Left forelimb (tissue), 1 donor: ENCODE measurements at places on chromosomes 6 and 20.

DNA sequence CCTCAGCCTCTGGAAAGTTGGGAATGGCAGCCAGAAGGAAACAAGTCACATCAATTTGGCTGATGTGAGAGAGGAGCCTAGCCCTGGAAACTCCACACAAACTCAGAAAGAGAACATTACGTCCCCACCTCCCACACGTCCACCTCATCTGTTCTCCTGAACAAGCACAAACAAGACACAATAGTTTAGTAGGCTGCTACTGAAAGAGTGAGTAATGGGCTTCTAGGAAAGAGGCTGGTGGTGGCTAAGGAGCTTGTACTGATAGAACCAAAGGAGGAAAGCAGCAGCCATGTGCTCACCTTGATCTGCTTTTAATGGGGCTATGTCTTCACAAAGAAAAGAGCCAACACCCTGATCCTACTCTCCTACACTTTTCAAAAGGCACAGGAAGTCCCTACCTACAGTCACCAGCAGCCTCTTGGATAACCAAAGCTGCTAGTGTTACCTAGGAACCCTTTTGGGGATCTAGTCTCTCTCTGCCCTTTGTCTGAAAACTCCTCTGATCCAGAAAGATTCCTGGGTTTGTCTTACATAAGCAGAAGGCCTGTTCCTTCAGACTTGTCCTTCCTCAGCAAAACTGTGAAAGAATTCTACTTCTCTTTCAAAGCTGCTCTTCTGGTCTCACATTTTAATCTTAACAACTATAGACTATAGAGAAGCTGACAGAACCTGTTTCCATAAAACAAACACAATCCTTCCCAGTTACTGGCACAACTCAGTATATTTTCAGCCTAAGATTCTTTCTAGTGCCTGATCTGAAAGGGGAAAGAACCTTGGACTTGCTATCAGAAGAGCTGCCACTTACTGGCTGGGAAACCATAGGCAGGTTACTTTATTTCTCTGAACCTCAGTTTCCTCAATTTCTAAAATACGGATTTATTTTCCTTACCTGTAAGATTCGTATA is 3.1 kb downstream of the PLAGL2 start:
- no peak for DNase-seq

DNA sequence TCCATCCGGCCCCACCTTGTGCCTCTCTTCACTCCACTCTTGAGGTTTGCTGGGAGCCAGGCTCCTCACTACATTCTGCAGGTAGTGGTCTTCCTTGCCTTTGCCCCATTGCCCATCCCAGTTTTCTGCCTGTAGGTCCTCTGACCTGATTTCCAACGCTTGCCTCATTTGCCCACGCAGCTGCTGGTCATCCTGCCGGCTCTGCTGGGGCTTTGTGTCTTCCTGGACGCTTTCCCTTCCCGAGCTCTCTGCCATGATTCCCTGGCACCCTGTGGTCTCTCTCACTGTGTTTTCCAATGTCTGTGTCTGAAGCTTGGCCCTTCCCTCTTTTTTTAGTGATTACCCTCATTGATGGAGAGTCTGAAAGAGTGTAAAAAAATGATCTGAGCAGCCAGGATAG is 451.6 kb downstream of the UTRN start:
- no peak for DNase-seq

GRCh38 chr6:111620169-111620568 is 14.5 kb upstream of the TRAF3IP2 start:
- DNase-seq, result no peak

GRCh38 chr6:169963581-169964297 is 212.3 kb downstream of the ERMARD start:
- no peak for DNase-seq

GRCh38 chr6:148342350-148343046 is at the start of gene SASH1:
Gene SASH1 (plus strand): TSS chr6:148342838. CDS start chr6:148343068, 230 bp downstream.
- DNase-seq, result peak; percentile 83

DNA sequence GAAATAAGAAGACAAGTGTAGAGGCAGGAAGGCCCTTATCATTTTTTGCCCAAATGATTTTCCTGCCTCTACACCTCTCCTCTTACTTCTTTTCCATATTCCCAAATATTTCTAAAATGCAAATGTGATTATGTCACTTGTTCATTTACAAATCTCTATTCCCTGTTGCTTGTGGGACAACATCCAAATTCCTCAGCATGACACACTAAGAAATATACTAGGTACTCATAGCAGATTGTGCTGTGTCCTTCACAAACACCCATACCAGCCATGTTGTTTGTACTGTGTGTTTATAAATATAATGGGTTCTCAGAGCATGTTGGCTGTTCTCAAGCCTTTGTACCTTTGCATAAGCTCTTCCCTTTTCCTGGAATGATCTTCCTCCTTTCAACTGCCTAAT is 17.7 kb upstream of the FYN start:
- DNase-seq, result no peak

- DNase-seq, result no peak
Observed at GRCh38 chr6:14110001-14110818, 7.4 kb upstream of the CD83 start.

DNA sequence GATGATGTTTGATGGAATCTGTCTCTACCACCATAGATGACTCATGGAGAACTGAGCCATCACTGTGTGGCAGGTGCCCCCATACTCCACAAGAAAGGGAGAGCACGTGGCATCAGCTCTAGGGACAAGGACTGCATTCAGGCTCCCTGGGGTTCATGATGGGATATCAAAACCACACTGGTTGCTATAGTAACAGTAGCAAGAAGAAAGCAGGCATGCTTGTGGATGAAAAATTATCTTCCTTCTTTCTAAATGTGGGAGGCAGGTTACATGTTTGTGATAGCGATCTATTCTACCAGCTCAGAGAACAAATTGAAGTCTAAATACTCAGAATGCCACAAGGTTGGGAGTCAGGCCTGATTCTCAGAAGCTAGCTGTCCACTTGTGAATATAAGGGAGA is 224.2 kb downstream of the ARHGAP18 start:
- no peak for DNase-seq

GRCh38 chr6:96789871-96790270 is 47.4 kb downstream of the GPR63 start:
- no peak for DNase-seq

- no peak for DNase-seq
Observed at GRCh38 chr6:40476673-40477072, 110.5 kb downstream of the LRFN2 start.

- no peak for DNase-seq
Observed at GRCh38 chr6:135319819-135320218, 138.7 kb downstream of the MYB start.

DNA sequence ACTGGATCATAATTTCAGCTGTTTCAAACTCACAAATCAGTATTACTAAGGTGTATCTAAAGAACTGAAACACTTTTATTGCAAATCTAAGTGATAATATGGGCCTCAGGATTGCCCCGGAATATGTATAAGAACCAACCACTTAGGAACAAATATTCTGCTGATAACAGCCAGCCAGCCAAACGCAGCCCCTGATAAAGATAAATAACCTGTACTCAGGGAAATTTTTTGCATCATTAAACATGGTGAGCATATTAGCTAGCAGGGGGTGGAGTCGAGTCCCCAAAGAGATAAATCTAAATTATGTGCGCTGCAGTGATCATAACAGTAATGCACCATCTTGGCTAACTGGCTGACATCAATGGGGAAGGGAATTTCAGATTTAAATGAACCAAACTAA is 410.2 kb upstream of the MAP3K7 start:
- no peak for DNase-seq

DNA sequence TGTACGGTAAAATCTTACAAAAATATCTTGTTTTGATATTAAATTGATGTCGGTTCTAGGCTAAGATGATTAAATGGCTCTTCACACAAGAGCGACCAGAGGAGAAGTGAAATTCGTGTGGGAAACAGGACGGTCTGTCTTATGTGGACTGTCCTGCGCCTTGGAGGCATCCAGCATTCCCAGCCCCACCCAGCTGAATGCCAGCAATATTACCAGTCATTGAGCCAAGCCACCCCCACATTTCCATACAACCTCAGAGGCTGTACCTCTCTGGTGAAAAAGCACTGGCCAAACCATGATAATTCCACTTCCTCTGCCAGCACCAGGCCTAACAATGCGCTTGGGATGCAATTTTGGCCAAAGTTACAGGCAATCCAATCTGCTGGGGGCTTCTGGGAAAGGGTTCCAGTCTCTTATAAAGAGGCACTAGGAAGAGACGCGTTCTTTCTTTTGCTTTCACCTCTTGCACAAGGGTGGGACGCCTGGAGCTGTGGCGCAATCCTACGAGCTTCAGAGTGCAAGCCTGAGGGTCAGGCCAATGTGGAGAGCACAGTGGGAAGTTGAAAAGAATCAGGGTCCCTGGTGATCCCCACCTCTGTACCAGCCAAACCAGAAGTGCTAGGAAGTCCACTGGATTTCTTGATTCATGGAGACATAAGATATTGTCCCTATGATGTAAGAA is 213.1 kb downstream of the PREX1 start:
- DNase-seq, result no peak

DNA sequence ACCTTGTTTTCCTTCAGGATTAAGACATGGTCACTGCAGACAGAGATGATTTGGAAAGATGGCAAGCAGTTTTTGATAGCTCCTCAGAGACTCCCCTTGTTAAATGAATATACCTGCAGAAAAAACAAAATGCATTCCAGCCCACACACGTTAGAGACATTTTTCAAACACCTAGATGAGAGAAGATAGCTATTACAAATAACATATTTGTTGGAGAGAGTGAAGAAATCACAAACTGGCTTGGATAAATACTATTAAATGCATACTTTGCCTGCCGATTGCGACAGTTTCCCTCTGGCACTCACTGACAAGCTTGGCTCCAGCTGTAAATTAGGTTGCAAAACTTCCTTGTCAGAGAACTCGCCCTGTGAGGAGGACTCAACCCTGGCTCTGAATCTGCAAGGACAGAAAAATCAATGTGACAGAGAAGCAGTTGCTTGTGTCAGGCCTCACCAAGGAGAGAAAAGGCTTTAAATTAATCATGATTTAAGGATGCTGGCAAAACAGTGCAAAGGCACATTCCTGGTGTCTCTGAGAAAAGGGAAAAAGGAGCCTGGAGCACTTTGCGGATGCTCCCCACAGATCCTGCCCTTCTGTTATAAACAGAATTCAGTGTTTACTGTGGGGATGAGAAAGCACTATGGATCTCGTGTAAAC is 423.7 kb upstream of the MARCKS start:
- no peak for DNase-seq

- no peak for DNase-seq
Observed at GRCh38 chr6:91697010-91697695, 1110.3 kb upstream of the MAP3K7 start.

DNA sequence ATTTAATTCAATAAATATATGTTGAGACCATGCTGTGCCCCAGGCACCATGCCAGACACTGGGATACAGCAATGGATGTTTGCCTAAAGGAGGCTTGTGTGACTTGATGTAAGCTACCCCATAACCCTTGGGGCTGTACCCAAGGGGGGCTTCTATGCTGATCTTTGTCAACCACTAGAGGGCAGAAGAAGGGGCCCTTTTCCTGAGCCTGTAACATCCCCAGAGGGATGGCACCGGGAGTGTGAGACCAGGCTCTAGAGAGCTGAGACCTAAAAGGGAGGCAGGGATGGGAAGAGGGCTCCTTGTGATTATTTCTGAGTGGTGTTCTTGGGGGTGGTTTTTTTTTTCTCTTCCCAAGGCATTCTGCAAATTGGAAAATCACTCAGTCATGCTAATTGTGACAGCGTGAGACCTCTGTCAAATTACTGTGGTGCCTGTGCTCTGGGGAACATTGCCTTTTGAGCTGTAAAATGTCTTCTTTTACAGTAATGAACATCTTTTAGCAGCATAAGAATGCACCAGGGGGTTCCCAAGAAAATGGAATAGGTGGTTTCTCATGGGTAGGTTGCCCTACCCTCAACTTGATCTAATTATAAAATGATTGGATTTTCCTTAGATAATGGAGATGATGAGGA is 138.7 kb upstream of the SLC24A3 start:
- no peak for DNase-seq

GRCh38 chr6:77136086-77136485 is 327.2 kb downstream of the HTR1B start:
- no peak for DNase-seq
